GM12878 (cell line): ENCODE measurements at places on chromosomes 11 and 22. TPM values are rescaled to one million over a fixed set of nuclear protein-coding genes. Genes with fewer than 3 reads are reported as not detected.
A peak's percentile ranks its signal among the peaks of the same experiment; 100 is the strongest.

DNA sequence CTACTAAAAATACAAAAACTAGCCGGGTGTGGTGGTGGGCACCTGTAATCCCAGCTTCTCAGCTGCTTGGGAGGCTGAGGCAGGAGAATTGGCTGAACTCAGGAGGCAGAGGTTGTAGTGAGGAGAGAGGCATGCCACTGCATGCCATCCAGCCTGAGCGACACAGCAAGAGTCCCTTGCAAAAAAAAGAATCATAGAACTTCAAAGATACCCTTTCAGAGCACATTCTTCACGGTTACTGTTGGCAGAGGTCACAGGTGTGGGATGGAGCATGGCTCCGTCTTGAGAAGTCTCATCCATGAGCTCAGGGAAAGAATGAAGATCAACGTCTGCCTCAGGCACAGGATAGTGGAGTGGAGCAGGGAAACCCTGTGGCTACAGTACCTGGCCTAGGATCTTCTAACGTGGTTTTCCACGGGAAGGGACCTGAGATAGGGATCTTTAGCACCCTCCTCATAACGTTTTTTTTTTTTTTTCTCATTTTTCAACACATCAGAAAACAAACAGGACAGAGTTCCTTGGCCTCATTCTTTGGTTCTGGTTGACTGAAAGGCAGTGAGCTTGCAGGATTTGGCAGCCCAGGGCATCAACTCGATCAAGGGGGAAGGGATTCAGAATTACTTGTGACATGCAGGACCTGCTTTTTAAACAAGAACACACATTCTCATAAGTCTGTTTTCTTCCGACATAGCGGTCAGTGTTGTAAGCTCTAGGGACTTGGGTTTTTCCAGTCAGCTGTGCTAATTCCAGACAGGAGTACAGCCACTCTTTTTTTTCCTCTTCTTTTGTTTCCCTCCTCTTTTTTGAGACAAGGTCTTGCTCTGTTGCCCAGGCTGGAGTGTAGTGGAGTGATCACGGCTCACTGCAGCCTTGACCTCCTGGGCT, 22.8 kb downstream of the F2 start:
- no peak overlapping the region for H3K27ac ChIP-seq
- DNase-seq, result no peak
- peaks cover 15% of the 10 kb centered on the region for H3K36me3 ChIP-seq
- H3K4me3 ChIP-seq, result no peak overlapping the region
- no peaks in the 10 kb centered on the region for H3K27me3 ChIP-seq

- H3K4me1 ChIP-seq, result peaks cover 4% of the 10 kb centered on the region; the same call in 1 of the 2 replicates
- no peak overlapping the region for H3K27ac ChIP-seq
These were observed 220.8 kb downstream of the DBX1 start for GRCh38 chr11:19939415-19939929.

GRCh38 chr11:122664188-122664587, 8.7 kb downstream of the UBASH3B start:
- DNase-seq, result no peak
- H3K27me3 ChIP-seq, result no peaks in the 10 kb centered on the region; the same call in 1 of the 2 replicates
- H3K27ac ChIP-seq, result no peak overlapping the region
- peaks cover 11% of the 10 kb centered on the region for H3K4me1 ChIP-seq
- no peak overlapping the region for H3K4me3 ChIP-seq
- H3K36me3 ChIP-seq, result no peaks in the 10 kb centered on the region

DNA sequence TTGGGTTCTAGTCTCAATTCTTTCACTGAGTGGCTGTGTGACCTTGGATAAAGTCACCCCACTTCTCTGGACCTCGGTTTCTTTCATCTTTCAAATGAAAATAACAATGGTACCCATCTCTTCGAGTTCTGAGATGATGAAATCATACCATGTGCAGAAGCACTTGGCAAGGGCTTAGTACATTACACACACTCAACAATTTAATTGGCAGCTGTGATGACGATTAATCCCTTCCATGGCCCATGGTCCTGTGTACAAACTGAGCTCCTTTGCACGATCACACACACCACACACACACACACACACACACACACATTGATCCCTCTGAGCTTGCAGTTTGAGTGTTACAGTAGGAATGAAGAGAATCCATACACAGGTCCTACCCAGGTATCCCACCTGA, 103.4 kb upstream of the ASPHD2 start:
- 0 out of 2 replicates have a peak, but pooled peaks cover 2% of the 10 kb centered on the region for H3K27me3 ChIP-seq
- H3K4me1 ChIP-seq, result no peaks in the 10 kb centered on the region
- H3K4me3 ChIP-seq, result no peak overlapping the region
- no peaks in the 10 kb centered on the region for H3K36me3 ChIP-seq

DNA sequence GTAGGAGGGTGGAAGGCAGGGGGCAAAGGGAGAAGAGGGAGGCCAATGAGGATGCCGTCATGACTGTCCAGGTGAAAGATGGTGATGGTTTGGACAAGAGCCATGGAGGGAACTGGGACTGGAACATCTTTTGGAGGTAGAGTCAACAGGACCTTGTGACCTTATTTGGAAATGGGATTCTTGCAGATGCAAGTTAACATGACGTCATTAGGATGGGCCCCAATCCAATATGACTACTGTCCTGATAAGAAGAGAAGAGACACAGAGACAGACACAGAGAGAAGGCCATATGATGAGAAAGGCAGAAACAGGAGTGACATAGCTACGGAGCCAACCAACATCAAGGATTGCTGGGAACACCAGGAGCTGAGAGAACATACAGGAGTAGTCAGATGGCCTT, 31.0 kb upstream of the ISX start:
- H3K4me1 ChIP-seq, result no peaks in the 10 kb centered on the region; the same call in 1 of the 2 replicates
- no peak overlapping the region for H3K4me3 ChIP-seq
- no peaks in the 10 kb centered on the region for H3K27me3 ChIP-seq
- no peaks in the 10 kb centered on the region for H3K36me3 ChIP-seq

- peak overlapping the region; percentile 29; the same call in 1 of the 2 replicates for H3K27ac ChIP-seq
- H3K4me1 ChIP-seq, result peaks cover 43% of the 10 kb centered on the region
- DNase-seq, result no peak
- H3K4me3 ChIP-seq, result peak overlapping the region; percentile 32; the same call in 1 of the 2 replicates
- H3K36me3 ChIP-seq, result no peaks in the 10 kb centered on the region
These were observed 27.4 kb downstream of the RRAS2 start for GRCh38 chr11:14331476-14332136.

- H3K27me3 ChIP-seq, result no peaks in the 10 kb centered on the region
- H3K36me3 ChIP-seq, result no peaks in the 10 kb centered on the region
- H3K27ac ChIP-seq, result no peak overlapping the region
- no peak overlapping the region for H3K4me3 ChIP-seq
- no peaks in the 10 kb centered on the region for H3K4me1 ChIP-seq
- DNase-seq, result no peak
These were observed 14.2 kb downstream of the F2 start for GRCh38 chr11:46733234-46733633.

- DNase-seq, result no peak
- peaks cover 9% of the 10 kb centered on the region; the same call in 1 of the 2 replicates for H3K4me1 ChIP-seq
- no peak overlapping the region for H3K4me3 ChIP-seq
- no peak overlapping the region for H3K27ac ChIP-seq
These were observed 29.2 kb downstream of the SC5D start for GRCh38 chr11:121321614-121322243.

GRCh38 chr11:13183094-13183825, 94.3 kb upstream of the BMAL1 start:
- no peaks in the 10 kb centered on the region for H3K36me3 ChIP-seq
- H3K27me3 ChIP-seq, result no peaks in the 10 kb centered on the region
- H3K27ac ChIP-seq, result no peak overlapping the region
- no peak overlapping the region for H3K4me3 ChIP-seq

- no peak overlapping the region for H3K27ac ChIP-seq
- no peaks in the 10 kb centered on the region for H3K36me3 ChIP-seq
- H3K4me3 ChIP-seq, result no peak overlapping the region
- no peak for DNase-seq
- no peaks in the 10 kb centered on the region for H3K4me1 ChIP-seq
These were observed 326.5 kb downstream of the BUD13 start for GRCh38 chr11:116446048-116446941.

- DNase-seq, result no peak
- no peaks in the 10 kb centered on the region for H3K4me1 ChIP-seq
- no peak overlapping the region for H3K27ac ChIP-seq
- no peaks in the 10 kb centered on the region for H3K27me3 ChIP-seq
These were observed 23.8 kb upstream of the SYN3 start for GRCh38 chr22:33081686-33082590.

DNA sequence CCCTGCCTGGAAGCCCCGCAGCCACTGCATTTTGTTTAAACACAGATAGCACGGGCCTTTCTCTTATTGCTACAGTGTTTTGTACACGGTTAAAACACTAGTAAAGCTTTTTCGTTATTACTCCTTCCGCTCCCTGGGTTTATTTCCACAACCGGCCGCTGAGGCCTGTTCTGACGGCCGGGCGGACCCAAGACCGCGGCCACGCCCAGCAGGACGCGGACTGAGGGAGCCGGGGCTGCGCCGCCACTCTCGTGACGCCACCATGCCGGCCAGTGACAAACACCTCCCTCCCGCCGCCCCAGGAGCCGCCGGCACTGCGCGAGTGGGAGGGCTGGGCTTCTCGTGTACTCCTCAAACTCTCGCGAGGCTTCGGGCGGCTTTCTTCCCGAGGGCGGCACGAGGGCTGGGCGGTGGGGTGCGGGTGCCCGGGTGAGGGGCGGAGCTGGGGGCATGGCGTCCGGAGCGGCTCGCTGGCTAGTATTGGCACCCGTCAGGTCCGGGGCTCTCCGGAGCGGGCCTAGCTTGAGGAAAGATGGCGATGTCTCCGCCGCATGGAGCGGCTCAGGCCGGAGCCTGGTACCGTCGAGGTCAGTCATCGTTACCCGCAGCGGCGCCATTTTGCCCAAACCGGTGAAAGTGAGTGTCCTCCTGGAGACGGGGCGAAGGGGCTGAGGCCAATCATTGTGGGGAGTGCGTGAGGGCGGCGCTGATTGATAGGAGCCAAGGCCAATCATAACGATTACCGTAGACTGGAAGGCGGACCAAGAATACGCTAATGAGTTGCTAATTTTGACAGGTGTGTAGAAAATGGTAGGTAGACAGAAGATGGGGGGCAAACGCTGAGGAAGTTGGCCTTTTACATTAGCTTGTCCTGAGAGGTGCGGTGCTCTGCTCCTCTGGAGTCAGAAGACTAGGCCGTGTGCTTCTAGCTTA, at the start of gene SMDT1:
Gene SMDT1 (plus strand): TSS at position 382 of the 933 bp plus-strand sequence. CDS start 69 bp downstream, at position 451.
- H3K27ac ChIP-seq, result peak within 1 kb of the TSS; percentile 90
- H3K27me3 ChIP-seq, result no peaks in the 10 kb centered on the region
- peak within 1 kb of the TSS; percentile 81 for H3K4me3 ChIP-seq
- peaks cover 12% of the 10 kb centered on the region for H3K4me1 ChIP-seq
- 0 out of 2 replicates have a peak, but pooled peaks cover 2% of the 10 kb centered on the region for H3K36me3 ChIP-seq
- DNase-seq, result peak; percentile 99

DNA sequence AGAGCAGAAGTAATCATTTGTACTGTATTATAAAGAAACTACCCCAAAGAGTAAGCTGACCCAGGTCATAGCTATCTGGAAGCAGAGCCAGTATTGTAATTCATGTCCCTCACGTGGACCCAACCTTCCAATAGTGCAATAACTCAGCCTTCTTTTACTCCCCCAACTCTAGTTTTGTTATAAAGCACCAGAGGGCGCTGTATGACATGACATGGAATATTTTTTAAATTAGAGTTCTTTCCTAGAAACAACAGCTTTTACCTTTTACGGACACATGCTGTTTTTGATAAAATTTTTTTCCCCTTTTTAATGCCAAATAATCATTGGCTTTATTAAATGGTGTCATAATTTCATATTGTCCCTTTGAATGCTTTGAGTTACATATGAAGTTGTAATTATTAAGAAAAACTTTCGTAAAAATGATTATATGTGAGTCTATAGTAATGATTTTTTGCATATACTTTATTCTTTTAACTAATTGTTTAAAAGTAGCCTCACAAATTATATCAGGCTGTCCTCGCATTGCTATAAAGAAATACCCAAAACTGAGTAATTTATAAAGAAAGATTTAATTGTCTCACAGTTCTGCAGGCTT, 76.9 kb downstream of the DKK3 start:
- H3K4me1 ChIP-seq, result no peaks in the 10 kb centered on the region
- H3K27ac ChIP-seq, result no peak overlapping the region
- no peak overlapping the region for H3K4me3 ChIP-seq
- no peak for DNase-seq
- H3K36me3 ChIP-seq, result no peaks in the 10 kb centered on the region

Gene DERL3
- total RNA-seq, result 17.4 and 19.4 TPM in 2 replicates

Gene FGF19
- total RNA-seq, result 0.08 TPM in 1 of 2 replicates, not detected in the other

Gene OR6M1
- not detected in 2 replicates for total RNA-seq

Gene CABP4
- total RNA-seq, result 0.41 and 0.69 TPM in 2 replicates

Gene TLCD5
- 3.1 and 3.5 TPM in 2 replicates for total RNA-seq

Gene CD44
- total RNA-seq, result 293 and 295 TPM in 2 replicates

Gene SYT12
- total RNA-seq, result 1.4 and 1.6 TPM in 2 replicates

Gene SIRT3
- total RNA-seq, result 12.9 and 15.1 TPM in 2 replicates

Gene CTTN
- total RNA-seq, result 12.5 and 14.3 TPM in 2 replicates

Gene CNGA4
- 0.10 TPM in 1 of 2 replicates, not detected in the other for total RNA-seq

Gene OR6T1
- not detected in 2 replicates for total RNA-seq
